ENCODE measurements at places on chromosomes 4 and X. TPM values are rescaled to one million over a fixed set of nuclear protein-coding genes. Genes with fewer than 3 reads are reported as not detected.

Gene LIN54
- 14.5 TPM for total RNA-seq

Gene OCIAD2
- 65.7 TPM for total RNA-seq

Gene EIF1AX
- 129 TPM for total RNA-seq

Gene SERTM2
- total RNA-seq = not detected

Gene ZBTB49
- total RNA-seq = 6.4 TPM

Gene CITED1
- 0.93 TPM for total RNA-seq

Gene MAGEA2
- not detected for total RNA-seq

Gene LONRF3
- 2.5 TPM for total RNA-seq

Gene MMRN1
- total RNA-seq = not detected

Gene ATRX
- total RNA-seq = 115 TPM

Gene IL2
- total RNA-seq = not detected

Gene TRIML2
- 16.7 TPM for total RNA-seq

Gene CTAG1A
- not detected for total RNA-seq

Gene EGFL6
- 0.19 TPM for total RNA-seq

Gene DHX15
- total RNA-seq = 195 TPM

Gene PPBP
- not detected for total RNA-seq

Gene HSD17B10
- 105 TPM for total RNA-seq

Measured in endodermal cell (in vitro differentiated cells).